ENCODE measurements at places on chromosomes 11 and 22.

DNA sequence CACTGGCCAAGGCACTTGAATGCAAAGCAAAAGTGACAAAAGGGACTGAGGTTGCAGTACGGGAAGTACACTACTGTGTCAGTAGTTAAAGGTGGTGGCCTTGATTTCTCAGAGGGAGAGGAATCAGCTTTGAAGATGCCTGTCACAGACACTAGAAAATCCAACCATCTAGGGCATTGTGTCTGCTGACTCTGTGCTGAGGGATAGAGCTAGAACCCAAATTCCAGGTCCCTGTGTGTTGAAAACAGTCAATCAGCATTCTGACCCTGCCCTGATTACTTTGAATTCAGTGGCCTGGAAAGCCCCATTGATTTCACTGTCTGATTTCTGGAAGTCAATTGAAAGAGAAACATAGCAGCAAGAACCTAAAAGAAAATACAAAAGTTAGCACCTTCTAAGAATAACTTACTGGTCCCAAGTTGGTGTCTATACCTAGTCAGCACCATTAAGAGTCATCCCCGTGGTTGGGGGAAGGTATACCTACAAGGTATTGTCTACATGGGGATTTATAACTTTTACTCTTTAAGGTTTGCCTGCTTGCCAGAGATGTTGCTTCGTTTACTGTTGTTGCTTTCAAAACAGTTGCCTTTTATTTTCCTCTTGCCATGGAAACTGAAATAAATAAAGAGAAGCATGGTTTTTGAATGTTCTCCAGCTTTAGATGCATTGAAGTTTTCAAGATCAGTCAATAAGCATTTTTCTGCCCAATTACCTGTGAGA, 97.3 kb downstream of the PDHX start:
- peak; percentile 38 for DNase-seq

- no peak for DNase-seq
Observed at GRCh38 chr22:47782328-47783075, 1020.1 kb downstream of the TBC1D22A start.

GRCh38 chr22:19916006-19916405, 25.6 kb upstream of the COMT start:
- no peak for DNase-seq

DNA sequence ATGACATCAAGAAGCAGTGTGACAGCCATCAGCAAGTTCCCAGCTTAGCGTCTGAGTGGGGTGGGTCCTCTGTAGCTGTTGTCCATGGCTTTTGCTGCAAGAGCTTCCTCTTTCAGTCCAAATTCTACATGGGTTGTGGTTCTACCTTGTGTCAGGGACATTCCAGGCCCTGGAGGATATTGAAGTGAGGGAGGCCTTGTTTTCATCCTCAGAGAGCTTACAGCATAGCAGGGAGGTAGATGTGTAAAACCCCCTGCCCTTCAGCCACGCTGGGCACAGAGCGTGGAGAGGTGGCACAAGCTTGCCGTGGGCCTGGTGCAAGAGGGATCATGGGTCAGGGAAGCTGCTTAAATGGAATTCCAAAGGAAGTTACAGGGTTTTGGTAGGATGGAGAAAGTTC, 93.9 kb downstream of the GRIK4 start:
- DNase-seq: no peak

DNA sequence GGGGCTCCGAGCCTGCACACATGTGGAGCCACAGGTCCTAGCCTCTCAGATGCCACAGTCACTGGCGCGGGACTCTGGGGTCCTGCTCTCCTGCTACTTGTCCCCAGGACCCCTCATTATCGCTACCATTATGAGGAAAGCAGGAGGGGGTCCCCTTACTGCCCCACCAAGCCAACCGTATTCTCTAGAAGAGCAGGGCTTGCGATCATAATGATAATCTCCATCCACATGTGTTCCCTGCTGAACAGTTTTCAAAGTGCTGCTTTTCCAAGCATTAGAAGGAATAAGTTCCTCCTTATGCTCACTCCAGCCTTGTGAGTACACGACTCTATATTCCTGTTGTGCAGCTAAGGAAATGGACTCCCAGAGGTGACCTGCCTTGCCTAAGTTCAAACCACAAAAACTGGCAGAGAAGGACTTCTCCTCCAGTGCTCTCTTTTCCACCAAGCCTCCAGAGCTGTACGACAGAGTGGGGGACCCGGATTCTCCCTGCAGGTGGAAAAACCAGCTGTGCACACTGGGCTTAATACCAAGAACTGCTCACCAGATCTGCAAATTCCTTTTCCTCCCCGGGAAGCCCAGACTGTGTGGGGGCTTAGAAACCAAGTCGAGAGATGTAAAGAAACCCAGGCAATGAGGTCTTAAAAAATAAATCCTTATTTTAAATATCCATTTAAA, 92.8 kb upstream of the DRD2 start:
- no peak for DNase-seq

GRCh38 chr11:61764606-61765260, 12.3 kb downstream of the MYRF start:
- DNase-seq: no peak

DNA sequence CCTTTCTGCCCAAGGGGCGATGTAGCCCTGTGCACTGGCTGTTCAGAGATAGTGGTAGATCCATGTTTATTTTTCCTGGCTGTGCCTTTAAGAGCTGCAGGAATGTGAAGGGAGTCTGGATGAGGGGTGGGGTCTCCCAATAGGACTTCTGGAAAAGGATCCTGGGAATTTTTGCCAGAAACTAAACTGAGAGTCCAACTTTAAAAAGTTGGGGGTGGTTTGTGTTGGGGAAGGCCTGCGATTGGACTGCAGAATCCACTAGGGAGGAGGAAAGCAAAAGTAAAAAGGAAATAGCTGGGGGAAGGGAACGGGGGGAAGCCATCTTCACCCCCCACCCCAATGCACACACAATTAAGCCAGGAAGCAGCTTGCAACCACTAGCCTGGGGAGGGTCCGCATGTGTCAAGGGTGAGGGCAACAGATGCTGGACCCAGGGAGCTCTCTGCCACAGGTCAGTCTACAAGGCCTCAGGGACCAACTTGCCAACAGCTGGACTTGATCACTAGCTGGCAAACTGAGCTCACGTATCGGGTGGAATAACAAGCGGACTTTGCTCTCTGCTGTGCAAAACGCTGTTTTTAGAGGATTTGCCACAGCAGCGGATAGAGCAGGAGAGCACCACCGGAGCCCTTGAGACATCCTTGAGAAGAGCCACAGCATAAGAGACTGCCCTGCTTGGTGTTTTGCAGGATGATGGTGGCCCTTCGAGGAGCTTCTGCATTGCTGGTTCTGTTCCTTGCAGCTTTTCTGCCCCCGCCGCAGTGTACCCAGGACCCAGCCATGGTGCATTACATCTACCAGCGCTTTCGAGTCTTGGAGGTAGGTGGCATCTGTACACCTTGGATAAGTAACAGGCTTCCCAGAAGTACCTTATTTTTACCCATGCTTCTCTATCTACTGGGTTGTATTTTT, at the start of gene OLFML1:
Gene OLFML1, plus strand, starts transcription at position 321 of the 912 bp plus-strand sequence. Its CDS starts 370 bp downstream, at position 691.
- no peak for DNase-seq

DNA sequence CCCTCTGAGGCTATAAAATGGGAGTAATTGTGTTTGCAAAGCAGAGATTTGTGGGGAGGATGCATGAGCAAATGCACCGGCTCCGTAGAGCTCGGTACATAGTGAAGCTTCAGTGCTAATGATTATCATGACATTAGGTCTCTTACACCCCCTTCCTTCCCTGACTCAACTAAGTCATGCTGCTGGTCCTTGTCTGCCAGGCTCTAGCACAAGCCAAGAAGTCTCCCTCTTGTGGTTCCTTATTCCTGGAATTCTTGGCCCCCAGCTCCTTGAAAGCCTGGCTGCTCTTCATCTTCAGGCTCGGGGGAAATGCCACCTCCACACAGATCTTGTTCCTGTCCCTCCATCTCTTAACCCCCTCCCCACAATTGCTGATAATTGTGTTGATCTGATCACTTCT, 45.7 kb upstream of the SYT13 start:
- no peak for DNase-seq

GRCh38 chr11:47101406-47101805, 75.3 kb downstream of the ARFGAP2 start:
- no peak for DNase-seq

GRCh38 chr11:2164861-2165555, 4.0 kb upstream of the INS start:
- DNase-seq: no peak

- DNase-seq: no peak
Observed at GRCh38 chr11:45248501-45249011, 37.6 kb downstream of the SYT13 start.

DNA sequence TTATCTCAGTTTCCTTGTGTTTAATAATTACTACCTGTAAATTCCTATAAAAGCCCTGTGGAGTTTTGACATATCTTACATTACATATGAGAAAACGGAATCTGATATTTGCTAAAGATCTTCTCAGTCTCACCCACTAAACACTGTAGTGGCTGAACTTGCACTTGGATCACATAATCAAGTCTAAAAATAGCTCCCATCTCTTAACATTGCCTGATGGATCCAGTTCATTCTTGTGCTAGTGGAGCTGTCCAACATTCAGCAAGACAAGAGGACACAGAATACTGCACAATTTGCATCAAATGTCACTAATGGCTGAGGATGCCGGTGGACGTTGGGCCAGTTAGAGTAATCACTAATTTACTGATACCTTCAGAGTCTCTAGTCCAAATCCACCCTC, 569.9 kb upstream of the ANO5 start:
- no peak for DNase-seq

GRCh38 chr11:65489706-65490320, 9.0 kb upstream of the MALAT1 start:
- DNase-seq: no peak

DNA sequence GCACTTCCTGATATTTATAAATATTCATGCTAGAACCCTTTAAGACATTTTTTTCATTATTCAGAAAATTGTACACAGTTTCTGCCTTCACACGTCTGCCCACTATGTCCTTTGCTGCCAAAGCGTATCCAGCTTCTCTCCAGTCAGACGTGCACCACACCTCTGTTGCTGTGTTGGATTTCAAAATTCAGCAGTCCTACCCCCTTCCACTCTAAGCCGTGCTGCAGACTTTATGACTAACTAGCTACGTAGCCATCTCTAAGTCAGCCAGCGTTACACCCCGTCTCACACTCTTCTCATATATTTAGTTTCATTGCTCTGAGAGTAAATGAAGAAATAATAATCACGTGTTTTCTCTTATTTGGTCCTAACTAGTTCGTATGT, 28.2 kb upstream of the OPCML start:
- no peak for DNase-seq

- peak; percentile 31 for DNase-seq
Observed at GRCh38 chr22:43262990-43263644, 76.2 kb upstream of the TTLL12 start.
